ENCODE measurements at places on chromosomes 5 and 9. TPM values are rescaled to one million over a fixed set of nuclear protein-coding genes. Genes with fewer than 3 reads are reported as not detected.

DNA sequence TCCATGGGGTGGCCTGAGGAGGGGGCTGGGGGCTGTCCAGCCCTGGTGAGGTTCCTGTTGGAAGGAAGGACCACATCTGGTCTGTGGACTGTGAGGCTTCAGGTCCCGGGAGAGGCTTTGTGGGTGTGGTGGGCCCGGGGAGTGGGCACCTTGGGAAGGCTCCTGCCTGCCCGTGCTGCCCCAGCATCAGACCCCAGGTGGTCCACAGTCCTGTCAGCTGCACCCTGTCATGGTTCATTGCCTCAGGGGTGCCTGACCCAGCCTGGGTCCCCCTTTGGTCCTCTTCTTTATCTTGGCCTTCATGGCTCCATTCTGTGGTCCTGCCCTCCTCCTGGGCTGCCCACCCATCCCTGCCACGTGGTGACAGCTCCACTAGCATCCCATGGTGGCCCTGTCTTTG is 36.7 kb downstream of the WNK2 start:
- DNase-seq = no peak
- no peaks in the 10 kb centered on the region for H3K27me3 ChIP-seq
- no peak overlapping the region for H3K4me3 ChIP-seq
- no peak overlapping the region for H3K27ac ChIP-seq
- peaks cover 42% of the 10 kb centered on the region for H3K4me1 ChIP-seq
- H3K36me3 ChIP-seq = no peaks in the 10 kb centered on the region

The ZNF484 gene
- total RNA-seq = 8.4 TPM

- no peaks in the 10 kb centered on the region for H3K27me3 ChIP-seq
- H3K4me1 ChIP-seq = peaks cover 26% of the 10 kb centered on the region
- no peaks in the 10 kb centered on the region for H3K36me3 ChIP-seq
- no peak for DNase-seq
Observed at GRCh38 chr9:111744363-111744762, 50.4 kb downstream of the SHOC1 start.

DNA sequence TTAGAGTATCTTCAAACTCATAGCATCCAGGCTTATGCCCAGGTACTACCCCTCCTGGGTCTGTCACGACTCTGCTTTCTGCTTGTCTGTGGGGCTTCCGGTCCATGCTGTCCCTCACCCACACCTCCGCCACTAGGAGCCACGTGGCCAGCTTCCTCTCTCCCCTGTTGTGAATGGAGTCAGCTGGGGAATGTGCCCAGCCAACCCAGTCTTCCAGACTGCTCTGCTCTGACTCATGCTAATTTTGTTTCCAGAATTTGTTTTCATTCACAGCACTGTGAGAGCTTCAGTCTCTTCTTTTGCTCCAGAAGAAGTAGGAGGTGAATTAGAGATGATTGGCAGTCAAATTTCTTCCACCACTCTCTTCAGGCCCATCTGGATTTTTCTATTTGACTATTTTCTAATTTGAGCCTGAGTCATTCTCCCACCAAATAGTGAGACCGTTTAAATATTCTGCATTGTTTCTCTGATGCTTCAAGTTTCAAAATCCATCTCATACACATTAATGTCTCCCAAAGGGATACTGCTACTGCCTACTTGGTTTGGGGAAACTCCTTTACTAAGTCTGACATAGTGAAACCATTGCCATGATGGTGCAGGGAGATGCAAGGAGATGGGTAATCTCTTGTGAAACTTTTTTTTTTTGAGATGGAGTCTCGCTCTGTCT is 424.1 kb upstream of the KIF2A start:
- no peaks in the 10 kb centered on the region for H3K36me3 ChIP-seq
- H3K4me1 ChIP-seq = no peaks in the 10 kb centered on the region
- H3K27ac ChIP-seq = no peak overlapping the region
- H3K4me3 ChIP-seq = no peak overlapping the region
- H3K27me3 ChIP-seq = peaks cover 69% of the 10 kb centered on the region
- DNase-seq = no peak

DNA sequence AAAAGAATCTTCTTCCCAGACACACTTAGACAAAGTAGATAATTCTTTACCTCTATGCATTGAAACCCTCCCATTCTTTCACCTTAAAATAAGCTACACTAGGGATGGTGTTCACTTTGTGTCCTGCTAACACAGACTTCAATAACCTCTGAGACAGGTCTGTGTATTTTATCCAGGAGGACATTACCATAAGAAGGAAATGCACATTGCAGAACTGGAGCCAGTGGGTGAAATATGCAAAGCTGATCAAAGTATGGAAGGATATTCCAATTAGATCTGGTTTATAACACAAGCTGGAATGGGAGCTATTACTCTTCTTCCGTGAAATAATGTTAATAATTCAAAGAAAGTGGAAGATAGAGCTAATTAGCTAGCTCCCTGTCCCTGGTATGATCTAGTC is 204.1 kb downstream of the BRINP1 start:
- DNase-seq = no peak
- no peak overlapping the region for H3K4me3 ChIP-seq
- H3K36me3 ChIP-seq = no peaks in the 10 kb centered on the region
- H3K27me3 ChIP-seq = peaks cover 28% of the 10 kb centered on the region
- H3K4me1 ChIP-seq = no peaks in the 10 kb centered on the region

DNA sequence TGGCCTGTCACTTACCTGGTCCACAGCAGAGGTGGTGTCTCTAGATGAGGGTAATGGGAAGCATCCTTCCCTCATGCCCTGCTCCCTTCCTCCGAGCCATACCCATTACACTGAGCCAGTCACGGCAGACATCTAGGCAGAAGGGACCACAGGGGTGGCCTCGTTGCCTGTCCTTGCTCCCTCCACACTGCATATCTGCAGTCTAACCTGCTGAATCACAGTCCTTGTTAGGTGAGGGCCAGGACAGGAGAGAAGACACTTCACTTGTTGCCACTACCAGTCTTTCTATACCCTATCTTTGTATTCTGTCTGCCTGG is 18.4 kb upstream of the SPINK4 start:
- H3K4me1 ChIP-seq = peaks cover 5% of the 10 kb centered on the region
- H3K27ac ChIP-seq = no peak overlapping the region
- no peak for DNase-seq
- H3K36me3 ChIP-seq = no peaks in the 10 kb centered on the region

Measured in PC-9 (cell line).